Daoy (cell line): ENCODE measurements at places on chromosomes 7 and 10.
A peak's percentile ranks its signal among the peaks of the same experiment; 100 is the strongest.

GRCh38 chr10:126075009-126075408, 178.6 kb downstream of the FANK1 start:
- no peak for DNase-seq

DNA sequence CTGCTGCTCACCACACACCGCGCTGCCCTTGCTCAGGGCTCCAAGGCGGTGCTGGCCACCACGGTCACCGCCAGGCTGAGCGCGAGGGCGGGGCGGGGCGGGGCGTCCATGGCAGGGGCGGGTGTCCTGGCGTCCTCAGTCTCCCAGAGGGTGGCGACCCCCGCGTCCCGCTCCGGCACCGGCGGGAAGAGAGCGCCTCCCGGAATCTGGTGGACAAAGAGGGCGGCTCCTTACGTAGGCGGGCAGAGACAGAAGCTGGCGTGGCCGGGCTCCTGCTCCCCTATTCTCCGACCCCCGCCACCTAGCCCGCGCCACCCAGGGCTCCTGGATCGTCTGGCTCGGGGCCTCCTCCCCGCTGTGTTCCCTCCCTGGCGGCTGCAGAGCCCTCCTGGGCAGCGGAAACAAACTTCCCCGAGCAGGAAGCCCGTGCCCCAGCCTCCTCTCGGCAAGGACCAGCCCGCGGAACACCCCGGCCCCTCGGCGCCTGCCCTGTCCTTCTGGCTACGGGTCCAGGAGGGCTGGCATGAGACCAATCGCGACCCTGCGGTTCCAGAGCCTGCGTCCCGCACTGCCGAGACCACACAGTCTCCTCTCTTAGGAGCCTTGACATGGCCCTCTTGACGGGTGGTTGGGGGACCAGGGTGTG, 133.8 kb upstream of the ZNF92 start:
- DNase-seq: peak; percentile 88

DNA sequence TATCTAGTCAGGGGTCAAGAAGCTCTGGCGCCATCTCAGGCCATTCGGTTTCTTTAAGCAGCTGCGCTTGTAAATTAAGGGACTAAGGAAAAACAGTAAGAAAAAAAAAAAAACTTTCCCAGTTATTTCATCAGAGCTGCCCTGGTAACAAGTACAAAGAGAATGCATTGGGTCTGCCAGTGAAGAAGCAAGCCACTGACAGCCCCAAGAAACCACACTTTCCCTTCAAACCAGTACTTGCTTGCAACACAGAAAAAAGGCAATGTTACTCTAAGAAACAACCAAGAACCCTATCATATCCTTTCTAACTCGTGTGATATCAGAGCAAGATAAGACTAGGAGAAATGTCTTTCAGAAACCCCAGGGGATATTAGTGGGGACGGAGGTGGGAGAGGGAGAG, 40.6 kb upstream of the AOAH start:
- DNase-seq: no peak

GRCh38 chr10:100481462-100482081, 18.8 kb downstream of the WNT8B start:
- peak; percentile 80 for DNase-seq

DNA sequence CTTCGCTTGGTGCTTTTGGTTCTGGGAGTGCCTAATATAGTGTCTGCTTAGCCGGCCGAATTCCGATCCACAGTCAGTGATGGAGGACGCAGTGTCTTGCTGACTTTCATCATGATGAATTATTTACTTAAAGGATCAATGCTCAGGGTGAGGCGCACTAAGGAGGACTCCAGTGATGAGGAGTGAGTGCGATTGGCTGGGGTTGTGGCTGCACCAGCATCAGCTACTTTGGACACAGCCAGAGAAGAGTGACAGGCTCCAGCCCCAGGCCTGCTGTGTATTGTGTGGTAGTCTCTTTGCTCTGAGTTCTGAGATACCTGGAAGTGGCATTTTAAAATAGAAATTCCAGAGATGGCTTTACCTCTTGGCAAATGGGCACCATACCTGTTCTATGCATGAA, 73.3 kb upstream of the ANLN start:
- no peak for DNase-seq

- DNase-seq: no peak
Measured at GRCh38 chr7:5406957-5407945, 16.4 kb downstream of the TNRC18 start.

GRCh38 chr7:50690541-50691011, 92.1 kb downstream of the GRB10 start:
- DNase-seq: no peak

- peak; percentile 52 for DNase-seq
Measured at GRCh38 chr7:41006306-41006995, 696.4 kb downstream of the INHBA start.

GRCh38 chr7:113246738-113247137, 128.4 kb upstream of the SMIM30 start:
- DNase-seq: no peak

- no peak for DNase-seq
Measured at GRCh38 chr10:57224811-57225210, 863.8 kb upstream of the ZWINT start.

DNA sequence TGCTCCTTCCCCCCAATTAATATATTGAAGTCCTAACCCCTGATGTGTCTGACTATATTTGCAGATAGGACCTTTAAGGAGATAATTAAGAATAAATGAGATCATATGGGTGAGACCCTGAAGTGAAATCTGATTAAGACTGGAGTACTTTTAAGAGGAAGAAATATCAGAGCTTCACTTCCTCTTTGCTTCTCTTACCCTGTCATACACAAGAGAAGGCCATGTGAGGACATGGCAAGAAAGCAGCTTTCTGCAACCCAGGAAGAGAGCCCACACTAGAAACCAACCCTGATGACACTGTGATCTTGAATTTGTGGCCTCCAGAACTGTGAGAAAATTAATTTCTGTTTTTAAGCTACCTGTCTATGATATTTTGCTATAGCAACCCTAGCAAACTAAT, 44.2 kb downstream of the JMJD1C start:
- DNase-seq: no peak

DNA sequence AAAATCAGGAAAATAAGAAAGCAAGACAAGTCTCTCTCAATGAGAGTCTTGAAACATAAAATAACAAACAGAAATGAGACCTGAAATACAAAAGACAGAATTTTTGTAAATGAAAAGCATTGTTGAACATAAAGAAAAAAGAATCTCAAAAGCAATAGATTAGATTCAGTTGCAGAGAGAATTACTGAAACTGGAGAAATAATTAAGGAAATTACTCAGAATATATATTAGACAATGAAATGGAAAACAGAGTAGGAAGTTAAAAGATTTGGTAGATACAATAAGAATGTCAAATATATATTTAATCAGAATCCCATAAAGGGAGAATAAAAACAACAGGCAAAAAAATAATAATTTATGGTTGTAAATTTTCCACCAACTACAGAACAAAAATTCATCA, 308.3 kb downstream of the CRPPA start:
- no peak for DNase-seq

DNA sequence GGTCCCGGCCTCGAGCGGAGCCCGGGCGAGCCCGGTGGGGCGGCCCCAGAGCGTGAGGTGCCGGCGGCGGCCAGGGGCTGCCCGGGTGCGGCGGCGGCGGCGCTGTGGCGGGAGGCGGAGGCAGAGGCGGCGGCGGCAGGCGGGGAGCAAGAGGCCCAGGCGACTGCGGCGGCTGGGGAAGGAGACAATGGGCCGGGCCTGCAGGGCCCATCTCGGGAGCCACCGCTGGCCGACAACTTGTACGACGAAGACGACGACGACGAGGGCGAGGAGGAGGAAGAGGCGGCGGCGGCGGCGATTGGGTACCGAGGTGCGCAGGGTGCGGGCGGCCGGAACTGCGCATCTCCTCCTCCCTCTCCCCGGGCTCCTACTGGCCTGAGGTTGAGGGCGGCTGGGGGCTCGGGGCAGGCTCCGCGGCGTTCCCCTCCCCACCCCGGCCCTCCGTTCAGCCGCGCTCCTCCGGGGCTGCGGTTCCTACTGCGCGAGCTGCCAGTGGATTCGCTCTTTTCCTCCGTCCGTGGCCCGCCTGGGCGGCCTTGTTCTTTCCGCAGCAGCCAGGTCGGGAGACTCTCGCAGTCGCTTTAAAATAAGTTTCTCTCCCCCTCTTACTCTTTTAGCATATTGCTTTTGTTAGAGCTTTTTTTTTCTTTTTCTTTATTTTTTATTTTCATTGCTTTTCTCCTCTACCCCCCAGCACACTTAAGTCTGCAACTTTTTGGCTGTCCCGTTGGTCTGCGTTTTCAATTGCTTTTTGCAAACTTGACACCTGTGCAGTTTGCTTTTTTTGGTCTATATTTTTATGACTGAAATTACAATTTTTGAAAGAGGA, 600 bp downstream of the SIRT1 start:
- DNase-seq: peak; percentile 78

DNA sequence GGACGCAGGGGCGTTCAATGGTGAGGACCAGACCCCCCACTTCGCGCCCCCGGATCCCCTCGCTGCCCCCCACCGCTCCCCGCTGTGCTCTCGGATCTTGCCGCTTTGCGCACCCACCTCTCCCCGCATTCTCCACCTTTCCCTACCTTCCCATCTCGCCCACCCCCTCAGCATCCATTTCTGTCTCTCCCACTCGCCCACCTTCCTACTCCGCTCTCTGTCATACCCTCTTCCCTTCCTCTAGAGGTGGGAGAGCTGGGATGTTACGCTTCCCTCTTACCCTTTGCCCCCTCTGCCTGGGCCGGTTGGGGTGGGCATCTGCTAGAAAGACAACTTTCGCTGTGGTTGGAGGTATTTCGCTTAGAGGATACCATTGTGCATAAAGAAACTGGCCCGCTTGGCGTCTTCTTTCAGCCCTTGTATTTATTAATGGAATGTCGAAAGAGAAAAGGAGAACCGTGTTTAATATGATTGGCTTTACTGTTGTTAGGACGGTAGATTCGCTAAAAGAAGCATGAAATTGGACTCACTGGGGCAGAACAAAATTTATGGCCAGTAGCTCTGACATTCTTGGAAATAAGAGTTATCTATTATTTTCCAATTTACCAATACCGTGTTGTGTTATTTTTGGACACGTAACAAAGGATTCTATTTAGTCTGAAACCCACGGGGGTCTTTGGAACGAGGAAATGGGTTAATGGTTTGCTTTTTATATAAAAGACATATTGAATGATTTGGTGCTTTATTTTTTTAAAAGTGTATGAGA, 873 bp downstream of the PRKAR2B start:
- DNase-seq: peak; percentile 18

DNA sequence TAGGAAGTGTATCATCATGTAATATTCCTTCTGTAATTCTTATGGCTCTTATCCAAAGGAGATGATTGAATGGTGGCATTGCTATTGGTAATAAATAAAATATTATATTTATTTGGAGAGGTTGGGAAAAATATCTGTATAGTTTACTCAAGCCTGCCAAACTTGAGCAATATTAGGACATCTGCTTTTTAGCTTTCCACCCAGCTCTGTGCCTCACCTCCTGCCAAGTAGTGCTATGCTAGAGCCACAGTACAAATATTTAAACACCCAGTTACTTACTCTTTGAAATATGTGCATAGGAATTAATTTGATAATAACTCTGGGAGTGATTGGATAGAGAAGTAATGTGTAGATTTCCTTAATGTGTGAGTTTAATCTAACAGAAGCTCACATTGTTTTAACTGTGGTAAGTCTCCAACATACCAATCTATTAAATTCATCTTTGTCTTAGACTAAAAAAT, 129.2 kb downstream of the BBS9 start:
- no peak for DNase-seq

DNA sequence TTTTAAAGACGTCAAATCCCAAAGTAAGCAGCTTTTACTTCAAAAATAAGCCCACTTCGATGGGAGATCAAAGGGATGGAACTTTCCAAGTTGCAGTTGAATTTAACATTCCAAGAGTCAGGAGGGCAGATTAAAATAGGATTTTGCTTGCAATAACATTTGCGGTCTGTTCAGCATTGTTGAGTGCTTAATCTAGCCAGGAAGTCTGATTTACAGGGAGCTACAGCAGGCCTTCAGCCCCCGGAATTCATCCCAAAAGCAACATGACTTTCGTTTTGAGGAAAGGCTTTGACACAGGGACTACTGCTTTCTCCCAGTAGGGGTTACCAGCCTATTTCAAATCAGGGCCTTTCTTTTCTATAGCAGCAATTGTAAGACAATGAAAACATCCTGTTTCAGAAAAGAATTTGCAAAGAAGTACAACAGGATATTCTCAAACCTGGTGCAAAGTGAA, 279.6 kb upstream of the PITRM1 start:
- peak; percentile 88 for DNase-seq

- DNase-seq: no peak
Measured at GRCh38 chr10:91604553-91605534, 28.0 kb downstream of the PPP1R3C start.

- no peak for DNase-seq
Measured at GRCh38 chr7:68411742-68412141, 1186.5 kb upstream of the AUTS2 start.

DNA sequence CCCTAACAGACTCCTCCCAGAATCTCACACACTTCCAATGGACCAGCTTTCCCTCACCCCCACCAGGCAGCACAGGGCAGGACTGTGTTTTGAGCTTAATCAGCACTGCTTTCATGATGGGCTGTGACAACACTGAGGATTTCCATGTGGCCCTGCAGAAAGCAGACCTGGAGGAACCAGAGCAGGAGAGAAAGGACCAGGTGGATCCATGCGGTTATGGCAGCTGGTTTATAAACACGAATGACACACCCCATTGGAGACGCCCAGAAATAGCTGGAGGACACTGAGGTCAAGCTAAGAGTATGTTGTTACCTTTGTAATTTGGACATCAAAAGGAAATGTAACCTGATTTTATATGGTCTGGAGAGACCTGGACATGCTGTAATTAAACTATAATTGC, 31.7 kb upstream of the HERPUD2 start:
- no peak for DNase-seq

DNA sequence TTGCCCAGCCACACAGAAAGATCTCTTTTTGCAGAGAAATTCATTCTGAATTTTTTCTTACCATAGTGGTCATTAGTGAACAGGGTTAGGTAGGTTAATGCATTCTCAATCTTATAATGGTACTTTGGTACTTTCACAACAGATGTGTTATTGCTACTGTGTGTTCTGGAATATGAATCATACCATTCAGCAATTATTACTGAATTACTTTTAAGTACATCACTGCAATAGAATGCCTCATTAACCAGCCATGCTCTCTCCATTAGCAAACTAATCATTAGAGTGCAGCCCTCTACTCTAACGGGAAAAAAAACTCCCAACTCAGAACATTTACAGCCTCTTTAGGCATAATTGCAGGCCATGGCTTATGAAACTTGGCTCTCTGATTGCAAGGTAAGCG, 102.1 kb downstream of the DOCK4 start:
- DNase-seq: no peak

- DNase-seq: no peak
Measured at GRCh38 chr10:78813998-78814399, 254.8 kb upstream of the ZMIZ1 start.

- no peak for DNase-seq
Measured at GRCh38 chr7:78311181-78311580, 512.6 kb downstream of the PHTF2 start.

- DNase-seq: no peak
Measured at GRCh38 chr7:105760551-105761447, 115.6 kb downstream of the ATXN7L1 start.

GRCh38 chr10:120426306-120426705, 30.7 kb upstream of the PLPP4 start:
- no peak for DNase-seq

- no peak for DNase-seq
Measured at GRCh38 chr10:14820775-14821154, 17.1 kb downstream of the CDNF start.

- peak; percentile 97 for DNase-seq
Measured at GRCh38 chr10:16965740-16966447, 148.7 kb upstream of the RSU1 start.
